ENCODE measurements at places on chromosomes 7 and 10. TPM values are rescaled to one million over a fixed set of nuclear protein-coding genes. Genes with fewer than 3 reads are reported as not detected.

TRPV6 gene
- not detected for polyA plus RNA-seq

GBX1 gene
- polyA plus RNA-seq = not detected

C7orf25 gene
- 1.5 TPM for polyA plus RNA-seq

PON2 gene
- 3.5 TPM for polyA plus RNA-seq

UROS gene
- 57.0 TPM for polyA plus RNA-seq

MINDY4 gene
- 0.14 TPM for polyA plus RNA-seq
